NCI-H1930 (cell line): ENCODE measurements at places on chromosomes 1 and 21.

DNA sequence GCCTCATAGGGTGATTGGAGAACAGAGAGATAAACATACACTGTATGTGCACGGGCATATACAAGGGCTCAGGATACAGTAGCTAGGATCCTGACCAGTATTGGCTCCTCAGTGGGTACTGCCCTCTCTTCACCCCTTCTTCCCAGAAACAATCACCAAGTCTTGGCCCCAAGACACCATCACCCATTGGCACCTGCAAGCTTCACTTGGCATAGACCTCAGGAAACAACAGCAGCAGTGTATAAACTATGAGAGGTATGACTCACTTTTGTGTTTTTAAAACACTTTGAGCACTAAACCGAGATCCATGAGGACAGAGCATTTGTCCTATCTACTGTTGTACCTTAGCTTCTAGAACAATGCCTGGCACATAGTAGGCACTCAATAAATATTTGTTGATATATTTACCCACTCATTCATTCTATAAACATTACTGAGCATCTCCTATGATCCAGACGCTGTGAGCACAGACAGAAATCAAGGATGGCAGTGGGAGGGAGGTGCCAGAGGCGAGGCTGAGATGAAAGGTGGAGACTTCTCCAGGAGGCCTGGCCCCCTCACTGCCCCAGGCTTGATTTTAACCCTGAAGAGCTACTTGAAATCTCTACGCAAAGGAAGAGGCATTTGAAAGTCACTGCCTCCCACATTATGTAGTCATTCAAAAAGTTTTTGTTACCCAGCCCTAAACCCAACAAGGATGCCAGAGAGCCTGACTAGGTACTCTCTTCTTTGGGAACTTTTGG is 95.2 kb downstream of the CAMK2N1 start:
- no peak for DNase-seq

DNA sequence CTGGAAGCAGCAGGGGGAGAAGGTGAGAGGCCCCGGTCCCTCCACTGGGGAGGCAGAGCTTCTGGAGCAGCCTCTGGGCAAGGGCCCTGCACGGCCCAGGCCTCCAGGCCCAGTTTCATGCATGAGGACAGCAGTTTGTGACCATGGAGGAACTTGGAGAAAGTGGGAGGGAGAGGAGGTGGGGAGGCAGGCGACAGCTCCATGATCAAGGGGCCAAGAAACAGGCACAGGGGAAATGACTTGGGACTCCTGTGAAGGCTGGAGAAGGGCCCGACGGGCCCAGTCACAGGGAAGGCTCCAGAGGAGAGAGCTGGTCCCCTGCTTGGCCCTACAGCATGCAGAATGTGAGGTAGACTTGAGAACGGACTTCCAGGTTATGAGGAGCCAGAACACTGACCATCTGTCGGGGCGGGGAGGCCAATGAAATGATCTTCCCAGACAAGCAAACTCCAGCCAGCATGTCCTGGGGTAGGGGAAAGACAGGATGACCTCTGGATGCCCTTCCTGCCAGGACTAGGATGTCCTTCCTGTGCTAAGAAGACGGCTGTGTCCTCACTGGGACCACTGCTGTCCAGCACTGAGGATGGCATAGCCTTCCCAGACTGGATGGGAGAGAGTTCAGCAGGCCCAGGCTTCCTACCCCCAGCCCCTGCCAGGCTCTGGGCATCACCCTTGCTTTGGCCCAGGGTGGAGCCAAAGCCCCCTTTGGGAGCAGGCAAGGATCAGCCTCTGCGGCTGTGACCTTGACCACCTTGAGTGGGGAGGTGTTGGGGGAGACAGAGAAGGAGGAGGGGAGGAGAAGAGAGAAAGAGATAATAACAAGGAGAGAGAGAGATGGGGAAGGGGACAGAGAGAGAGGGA is 548.2 kb downstream of the PTPRU start:
- DNase-seq, result no peak

GRCh38 chr1:212600071-212600915 is 8.3 kb upstream of the ATF3 start:
- DNase-seq, result no peak

GRCh38 chr1:107879346-107879745 is 85.6 kb downstream of the VAV3 start:
- no peak for DNase-seq

DNA sequence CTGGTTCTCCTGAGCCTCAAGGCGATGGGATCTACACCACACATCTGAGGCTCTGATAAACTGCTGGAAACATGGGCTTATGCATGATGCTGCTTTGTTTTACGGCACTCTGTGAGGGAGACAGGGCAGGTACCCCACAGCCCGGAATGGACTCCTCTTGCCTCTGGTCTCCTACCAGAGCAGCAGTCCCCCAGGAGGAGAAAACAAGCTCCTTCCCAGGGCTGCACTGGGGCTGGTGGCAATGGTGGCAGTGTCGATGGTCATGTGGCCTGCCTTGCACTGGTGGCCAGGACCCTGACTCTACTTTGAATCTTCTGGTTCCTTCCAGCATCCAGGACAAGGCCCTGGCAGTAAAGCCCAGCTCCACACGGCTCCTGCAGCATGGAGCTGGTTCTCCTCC is 79.4 kb downstream of the TOMM20 start:
- DNase-seq, result no peak

GRCh38 chr1:27585684-27586083 is 18.3 kb downstream of the AHDC1 start:
- DNase-seq, result no peak

- DNase-seq, result no peak
These were observed 5.0 kb downstream of the RAP1GAP start for GRCh38 chr1:21663951-21664805.

- DNase-seq, result no peak
These were observed 6.6 kb upstream of the ETV3L start for GRCh38 chr1:157105988-157106812.
